CD8-positive, alpha-beta memory T cell (primary cell): ENCODE measurements at places on chromosomes 2 and 18.

DNA sequence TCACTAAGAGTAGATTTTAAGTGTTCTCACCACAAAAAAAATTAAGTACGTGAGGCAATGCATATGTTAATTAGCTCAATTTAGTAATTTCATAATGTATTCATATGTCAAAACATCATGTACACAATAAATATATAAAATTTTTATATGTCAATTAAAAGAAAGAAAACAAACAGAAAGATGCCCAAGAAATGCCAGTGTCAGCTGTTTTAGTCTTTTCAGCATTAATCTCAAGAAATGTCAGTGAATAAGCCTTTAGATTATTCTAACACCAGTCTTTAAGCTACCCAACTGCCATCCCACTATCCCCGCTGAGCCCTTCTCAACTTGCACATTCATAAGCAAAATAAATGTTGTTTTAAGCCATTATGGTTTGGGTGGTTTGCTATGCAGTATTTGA, 76.5 kb downstream of the C1D start:
- no peak for DNase-seq

GRCh38 chr2:38549071-38549704, 53.5 kb downstream of the HNRNPLL start:
- no peak for DNase-seq

GRCh38 chr2:214465363-214466146, 54.7 kb downstream of the VWC2L start:
- DNase-seq: no peak

GRCh38 chr2:187566266-187566665, 12.0 kb upstream of the TFPI start:
- DNase-seq: no peak

GRCh38 chr18:8948471-8949149, 153.9 kb upstream of the NDUFV2 start:
- no peak for DNase-seq
